Naive thymus-derived CD8-positive, alpha-beta T cell (primary cell): ENCODE measurements at places on chromosomes 16 and 17. TPM values are rescaled to one million over a fixed set of nuclear protein-coding genes. Genes with fewer than 3 reads are reported as not detected.

Gene UNC45B
- 0.59 TPM for polyA plus RNA-seq

Gene SLC16A11
- 2.0 TPM for polyA plus RNA-seq

Gene KIFC3
- polyA plus RNA-seq, result not detected

Gene KRTAP2-1
- not detected for polyA plus RNA-seq

Gene ANKRD40CL
- not detected for polyA plus RNA-seq

Gene SLC47A2
- polyA plus RNA-seq, result not detected

Gene KRTAP9-8
- not detected for polyA plus RNA-seq

Gene ZSCAN10
- not detected for polyA plus RNA-seq

DNA sequence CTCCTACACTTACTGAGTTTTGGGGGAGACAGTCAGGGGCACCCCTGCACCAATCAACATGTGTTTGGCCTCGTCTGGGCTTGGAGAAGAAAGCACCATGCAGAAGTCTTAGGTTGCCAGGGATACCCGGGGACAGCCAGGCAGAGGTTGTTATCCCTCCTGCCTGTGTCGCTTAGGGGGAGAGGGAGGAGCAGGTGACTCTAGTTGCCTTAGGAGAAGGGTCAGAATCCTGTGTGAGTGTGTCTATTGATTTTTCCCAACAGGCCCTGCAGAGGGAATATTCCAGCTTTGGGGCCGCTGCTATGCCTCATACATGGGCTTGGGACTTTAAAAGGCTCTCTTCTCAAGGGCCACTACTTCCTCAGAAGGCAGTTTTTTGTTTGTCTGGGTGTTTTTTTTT is 89.1 kb downstream of the RGS9 start:
- H3K27me3 ChIP-seq, result peaks cover 4% of the 10 kb centered on the region
- no peak overlapping the region for H3K4me3 ChIP-seq
- no peak for DNase-seq
- no peaks in the 10 kb centered on the region for H3K36me3 ChIP-seq

DNA sequence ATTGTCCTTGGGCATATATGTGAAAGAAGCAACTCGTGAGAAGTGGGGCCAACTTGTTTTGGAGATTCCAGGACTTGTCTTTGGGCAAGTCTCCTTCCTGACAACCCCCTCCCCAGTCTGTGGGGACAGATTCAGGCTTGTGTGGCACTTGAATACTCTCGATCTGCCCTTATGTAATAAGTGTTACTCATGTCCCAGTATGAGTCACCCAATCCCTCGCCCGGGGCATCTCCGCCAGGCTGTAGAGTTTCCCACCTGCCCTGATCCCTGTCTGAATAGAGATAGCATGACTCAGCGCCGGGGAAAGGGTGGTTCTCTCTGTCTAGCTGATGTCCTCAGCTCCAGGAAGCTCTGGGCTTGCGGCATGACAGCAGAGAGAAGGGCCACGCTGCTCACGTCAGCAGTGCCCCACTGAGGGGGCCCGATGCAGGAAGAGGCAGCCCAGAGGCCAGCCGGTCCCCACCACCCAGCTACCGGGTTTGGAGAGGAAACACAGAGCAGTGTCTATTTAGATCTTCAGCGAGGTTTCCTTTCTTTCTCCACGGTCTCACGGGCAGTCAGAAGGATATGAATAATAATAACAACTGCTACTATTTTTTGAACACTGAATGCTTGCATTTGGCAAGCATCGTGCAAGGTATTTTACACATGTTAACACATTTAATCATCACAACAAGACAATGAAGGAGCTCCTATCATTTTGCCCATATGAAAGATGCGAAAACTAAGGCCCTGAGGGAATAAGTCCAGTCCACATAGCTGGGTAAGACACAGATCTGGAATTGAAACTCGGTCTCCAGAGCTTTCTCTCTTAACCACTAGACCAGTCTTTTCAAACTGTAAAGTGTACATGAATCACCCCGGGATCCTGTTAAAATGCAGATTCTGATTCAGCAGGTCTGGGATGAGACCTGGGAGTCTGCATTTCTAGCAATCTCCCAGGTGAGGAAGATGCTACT is 426.7 kb upstream of the MAF start:
- peaks cover 10% of the 10 kb centered on the region for H3K4me1 ChIP-seq
- H3K4me3 ChIP-seq, result peak overlapping the region; percentile 48
- no peak for DNase-seq
- H3K27me3 ChIP-seq, result peaks cover 3% of the 10 kb centered on the region

DNA sequence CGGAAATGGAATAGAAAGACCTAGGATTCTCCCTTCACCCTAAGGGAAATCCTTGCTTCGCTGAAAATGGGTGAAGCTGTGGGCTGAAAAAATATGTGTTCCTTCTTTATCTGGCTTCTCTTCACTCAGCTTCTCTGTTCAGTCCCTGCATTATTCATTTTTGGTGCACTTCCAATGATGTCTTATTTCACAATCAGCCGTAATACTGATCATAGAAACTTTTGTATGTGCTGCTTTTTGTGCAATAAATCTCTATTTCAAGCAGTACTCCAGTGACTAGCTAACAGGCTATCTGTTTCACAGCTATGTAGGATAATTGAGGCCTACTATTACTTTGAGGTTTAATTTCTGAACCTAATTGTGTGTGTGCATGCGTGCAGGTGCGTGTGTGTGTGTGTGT is 144.6 kb downstream of the FOXL1 start:
- DNase-seq, result no peak
- H3K4me3 ChIP-seq, result no peak overlapping the region
- H3K27me3 ChIP-seq, result peaks cover 27% of the 10 kb centered on the region
- no peak overlapping the region for H3K27ac ChIP-seq
- no peaks in the 10 kb centered on the region for H3K36me3 ChIP-seq
- H3K4me1 ChIP-seq, result no peaks in the 10 kb centered on the region

DNA sequence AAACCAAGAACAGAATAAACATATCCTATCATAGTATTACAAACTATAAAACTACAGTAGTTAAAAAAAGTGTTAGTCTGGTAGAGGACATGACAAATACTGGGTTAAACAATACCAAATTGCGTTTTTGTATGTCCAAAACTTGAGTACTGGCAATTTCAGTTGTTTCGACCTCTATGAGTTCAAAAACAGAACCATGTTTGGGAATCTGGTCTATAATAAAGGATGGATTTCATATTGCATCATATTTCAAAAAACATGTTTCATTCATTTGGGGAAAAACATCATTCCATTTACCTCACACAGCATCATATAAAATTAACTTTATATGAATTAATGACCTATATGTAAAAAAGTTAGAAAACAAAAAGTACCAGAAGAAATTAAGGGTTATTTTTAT is 81.8 kb downstream of the TRIM37 start:
- no peak overlapping the region for H3K4me3 ChIP-seq
- DNase-seq, result no peak
- no peaks in the 10 kb centered on the region for H3K27me3 ChIP-seq
- peaks cover 53% of the 10 kb centered on the region for H3K36me3 ChIP-seq
- no peak overlapping the region for H3K27ac ChIP-seq

- no peaks in the 10 kb centered on the region for H3K36me3 ChIP-seq
- H3K27ac ChIP-seq, result no peak overlapping the region
- no peaks in the 10 kb centered on the region for H3K27me3 ChIP-seq
- no peak overlapping the region for H3K4me3 ChIP-seq
- no peak for DNase-seq
Measured at GRCh38 chr17:2136241-2136640, 81.3 kb downstream of the HIC1 start.

DNA sequence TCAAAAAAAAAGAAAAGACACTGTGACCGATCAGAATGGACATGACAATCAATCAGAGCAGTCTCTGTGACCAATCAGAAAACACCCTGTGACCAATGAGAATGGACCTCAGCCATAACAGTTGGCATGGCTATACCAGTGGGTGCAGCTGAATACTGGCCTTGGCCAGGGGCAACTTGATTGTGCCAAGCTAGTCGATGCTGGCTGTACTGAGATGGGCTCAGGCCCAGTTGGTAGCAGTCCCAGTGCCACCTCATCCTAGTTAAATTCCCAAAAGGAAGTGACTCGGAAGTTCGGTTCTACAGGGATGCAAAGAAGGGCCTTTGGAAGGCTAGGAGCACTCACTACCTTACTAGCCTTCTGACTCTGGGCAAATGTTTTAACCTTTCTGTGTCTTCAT is 37.2 kb upstream of the BCO1 start:
- no peak for DNase-seq
- H3K4me1 ChIP-seq, result peaks cover 2% of the 10 kb centered on the region
- H3K36me3 ChIP-seq, result no peaks in the 10 kb centered on the region
- peaks cover 19% of the 10 kb centered on the region for H3K27me3 ChIP-seq

DNA sequence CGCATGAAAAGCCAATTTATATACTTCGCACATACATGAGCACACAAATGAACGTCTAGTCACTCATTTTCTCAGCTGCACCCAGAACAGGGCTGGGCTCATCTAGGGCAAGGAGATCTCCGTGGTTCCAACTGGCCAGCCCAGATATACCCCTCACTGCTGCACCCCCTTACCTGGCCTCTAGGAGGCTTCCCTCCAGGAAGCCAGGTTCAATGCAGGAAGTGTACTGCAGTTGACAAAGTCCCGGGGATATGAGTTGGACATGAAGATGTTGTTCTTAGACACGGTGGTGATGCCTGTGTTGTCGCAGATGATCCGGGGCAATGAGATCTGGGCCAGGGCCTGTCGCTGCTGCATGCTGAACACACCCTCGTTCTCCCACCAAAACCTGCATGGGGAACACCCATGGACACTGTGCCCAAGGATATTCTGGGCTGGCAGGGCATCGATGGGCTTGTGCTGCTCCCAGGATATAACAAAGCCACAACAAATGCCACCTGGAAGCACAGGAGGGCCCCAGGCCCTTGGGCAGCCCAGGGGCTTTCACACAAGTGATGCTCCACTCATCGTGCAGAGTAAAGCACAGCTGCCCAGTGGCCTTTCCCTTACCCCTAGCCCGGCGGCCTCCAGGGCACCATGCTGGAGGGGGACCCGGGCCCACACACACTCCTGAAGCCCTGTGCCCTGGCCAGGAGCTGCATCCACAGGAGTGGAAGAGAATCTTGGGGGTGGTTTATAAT is 10.1 kb downstream of the MPO start:
- no peaks in the 10 kb centered on the region for H3K36me3 ChIP-seq
- no peak for DNase-seq
- H3K4me1 ChIP-seq, result no peaks in the 10 kb centered on the region
- H3K4me3 ChIP-seq, result no peak overlapping the region
- H3K27me3 ChIP-seq, result peaks cover 9% of the 10 kb centered on the region

GRCh38 chr17:61291451-61292285 is 108.0 kb upstream of the TBX2 start:
- H3K27me3 ChIP-seq, result no peaks in the 10 kb centered on the region
- DNase-seq, result no peak
- no peak overlapping the region for H3K27ac ChIP-seq
- no peak overlapping the region for H3K4me3 ChIP-seq
- no peaks in the 10 kb centered on the region for H3K4me1 ChIP-seq
- H3K36me3 ChIP-seq, result no peaks in the 10 kb centered on the region

GRCh38 chr16:30700971-30701370 is 2.0 kb downstream of the SRCAP start:
- H3K36me3 ChIP-seq, result no peaks in the 10 kb centered on the region
- DNase-seq, result no peak
- H3K4me3 ChIP-seq, result peak overlapping the region; percentile 7
- no peaks in the 10 kb centered on the region for H3K27me3 ChIP-seq

GRCh38 chr16:67703626-67704025 is 15.5 kb downstream of the GFOD2 start:
- H3K27ac ChIP-seq, result peak overlapping the region; percentile 81
- H3K36me3 ChIP-seq, result peaks cover 2% of the 10 kb centered on the region
- H3K4me1 ChIP-seq, result peaks cover 18% of the 10 kb centered on the region
- peak overlapping the region; percentile 7 for H3K4me3 ChIP-seq
- no peaks in the 10 kb centered on the region for H3K27me3 ChIP-seq
- no peak for DNase-seq

DNA sequence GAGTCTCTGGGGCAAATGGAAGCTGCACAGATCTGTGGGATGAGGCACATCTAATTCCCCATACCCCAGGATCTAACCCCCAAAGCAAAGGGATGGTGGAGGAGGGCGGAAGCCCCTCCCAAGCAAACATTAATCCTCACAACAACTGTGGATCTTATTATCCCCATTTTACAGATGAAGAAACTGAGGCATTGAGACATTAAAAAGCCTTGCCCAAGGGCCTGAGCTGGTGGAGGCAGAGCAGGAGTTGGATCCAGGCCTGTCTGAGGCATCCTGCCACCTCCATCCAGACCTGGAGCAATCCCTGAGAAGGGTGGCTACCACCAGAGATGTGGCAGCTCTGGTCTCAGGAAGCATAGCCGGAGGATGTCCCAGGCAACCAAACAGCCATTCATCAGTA is 17.7 kb upstream of the CBFB start:
- H3K27ac ChIP-seq, result no peak overlapping the region
- H3K27me3 ChIP-seq, result no peaks in the 10 kb centered on the region
- H3K4me1 ChIP-seq, result no peaks in the 10 kb centered on the region
- H3K4me3 ChIP-seq, result no peak overlapping the region

DNA sequence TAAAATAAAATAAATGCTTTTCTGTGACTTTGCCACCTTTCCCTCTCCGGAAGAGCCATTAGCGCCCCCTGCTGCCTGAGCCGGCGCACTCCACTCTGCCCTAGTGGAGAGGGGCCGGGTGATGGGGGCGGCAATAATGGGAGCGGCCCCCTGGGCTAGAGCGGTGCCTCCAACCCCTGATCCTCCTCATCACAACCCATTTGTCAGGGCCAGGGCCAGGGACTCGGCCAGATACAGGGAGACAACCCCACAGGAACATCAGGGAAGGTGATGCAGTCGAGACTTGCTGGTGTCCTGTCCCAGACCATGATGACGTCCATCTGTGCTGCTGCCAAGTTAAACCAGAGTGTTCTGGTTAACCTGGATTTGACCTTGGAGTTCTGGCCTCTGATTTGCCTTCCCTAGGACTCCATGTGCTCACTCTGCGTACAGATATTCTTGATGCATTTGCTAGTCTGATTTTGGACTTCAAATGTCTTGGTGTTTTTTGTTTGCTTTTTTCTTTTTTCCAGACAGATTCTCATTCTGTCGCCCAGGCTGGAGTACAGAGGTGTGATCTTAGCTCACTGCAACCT is 46.1 kb upstream of the BPTF start:
- no peak overlapping the region for H3K4me3 ChIP-seq
- H3K27ac ChIP-seq, result no peak overlapping the region
- no peaks in the 10 kb centered on the region for H3K4me1 ChIP-seq
- no peaks in the 10 kb centered on the region for H3K27me3 ChIP-seq
